ENCODE measurements at places on chromosomes 7 and 10. TPM values are rescaled to one million over a fixed set of nuclear protein-coding genes. Genes with fewer than 3 reads are reported as not detected.

DNA sequence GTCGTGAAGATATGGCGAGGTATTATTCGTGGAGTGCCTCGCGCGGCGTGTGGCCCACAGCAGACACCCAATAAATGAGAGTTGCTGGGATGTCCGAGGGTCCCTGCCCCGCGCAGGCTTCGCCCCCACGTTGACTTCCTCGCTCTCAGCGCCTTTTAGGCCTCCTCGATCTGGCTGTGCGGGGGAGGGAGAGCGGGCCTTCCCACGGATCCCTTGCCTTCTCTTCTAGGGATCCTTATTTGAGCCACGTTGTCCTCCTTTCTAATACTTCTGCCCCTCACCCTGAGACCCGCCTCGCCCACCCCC, 660 bp downstream of the VCL start:
- no peak for DNase-seq

GRCh38 chr10:69328380-69328735, 50.1 kb downstream of the HK1 start:
- no peak for DNase-seq

- DNase-seq: no peak
Measured at GRCh38 chr7:70512144-70512543, 619.8 kb upstream of the GALNT17 start.

GRCh38 chr7:45979275-45980180, 58.5 kb upstream of the IGFBP3 start:
- no peak for DNase-seq

MMD2 gene
- polyA plus RNA-seq: not detected

All from A549 (cell line).